ENCODE measurements at places on chromosomes 13 and 19.

DNA sequence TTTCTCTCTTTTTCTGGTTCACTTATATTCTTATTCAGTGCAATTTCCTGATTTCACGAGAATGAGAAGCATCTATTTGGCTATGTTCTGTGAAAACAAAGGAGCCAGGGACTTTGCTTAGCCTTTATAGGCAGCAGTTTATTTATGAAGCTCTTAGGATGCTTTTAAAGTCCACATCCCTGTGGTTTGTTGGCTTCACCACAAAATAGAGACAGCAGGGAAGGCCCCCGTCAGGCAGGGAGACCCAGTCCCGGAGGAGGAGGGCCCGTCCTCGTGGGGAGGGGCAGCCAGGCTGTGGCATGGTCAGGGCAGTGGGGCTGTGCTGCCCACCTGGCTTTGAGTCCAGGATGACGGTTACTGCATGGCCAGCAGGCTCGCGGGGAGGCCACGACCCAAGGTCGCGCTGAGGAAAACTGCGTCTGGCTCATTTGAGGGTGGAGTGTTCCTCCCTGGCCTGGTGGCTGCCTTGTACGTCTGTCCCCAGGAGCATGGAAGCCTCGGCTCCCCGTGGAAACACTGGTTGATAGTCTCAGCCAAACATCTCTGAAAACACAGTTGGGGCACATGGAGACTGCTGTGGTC, 92.7 kb downstream of the ATP11A start:
- DNase-seq: no peak

- no peak for DNase-seq
Observed at GRCh38 chr13:86976521-86977324, 694.4 kb upstream of the SLITRK5 start.

DNA sequence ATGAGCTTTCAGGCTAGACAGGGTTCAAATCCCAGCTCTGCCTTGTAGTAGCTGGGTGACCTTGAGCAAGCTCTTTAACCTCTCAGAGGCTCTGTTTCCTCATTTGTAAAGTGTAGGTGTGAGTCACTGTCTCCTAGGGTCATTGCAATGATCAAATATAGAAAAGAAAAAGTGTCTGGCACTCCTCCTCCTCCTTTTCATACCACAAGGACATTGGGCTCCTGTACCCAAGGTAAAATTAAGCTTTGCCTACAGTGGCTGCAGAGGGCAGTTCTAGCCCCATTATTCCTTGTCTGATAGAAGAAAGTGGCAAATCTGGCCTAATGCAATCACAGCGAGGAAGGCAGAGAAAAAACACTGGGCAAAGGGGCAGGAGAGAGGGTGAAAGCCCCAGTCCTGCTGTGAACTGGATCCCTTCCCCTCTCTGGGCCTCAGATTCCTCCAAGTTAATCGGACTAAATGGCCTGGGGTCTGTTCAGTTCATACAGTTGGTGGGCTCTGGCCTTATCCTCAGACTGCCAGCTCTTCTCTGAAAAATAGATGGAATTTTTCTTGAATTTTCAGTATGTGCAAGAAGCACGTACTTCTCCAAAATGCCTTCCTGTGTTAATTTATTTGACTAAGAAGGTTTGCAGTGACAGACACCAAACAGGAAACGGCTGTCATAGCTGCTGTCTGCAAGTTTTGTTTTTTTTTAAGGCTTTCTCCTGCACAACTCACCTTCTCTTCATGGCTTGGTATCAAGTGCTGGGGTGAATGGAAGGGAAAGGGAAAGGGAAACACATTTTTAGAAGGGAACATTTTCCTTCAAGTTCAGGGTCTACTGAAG, 35.3 kb downstream of the RGCC start:
- DNase-seq: no peak

DNA sequence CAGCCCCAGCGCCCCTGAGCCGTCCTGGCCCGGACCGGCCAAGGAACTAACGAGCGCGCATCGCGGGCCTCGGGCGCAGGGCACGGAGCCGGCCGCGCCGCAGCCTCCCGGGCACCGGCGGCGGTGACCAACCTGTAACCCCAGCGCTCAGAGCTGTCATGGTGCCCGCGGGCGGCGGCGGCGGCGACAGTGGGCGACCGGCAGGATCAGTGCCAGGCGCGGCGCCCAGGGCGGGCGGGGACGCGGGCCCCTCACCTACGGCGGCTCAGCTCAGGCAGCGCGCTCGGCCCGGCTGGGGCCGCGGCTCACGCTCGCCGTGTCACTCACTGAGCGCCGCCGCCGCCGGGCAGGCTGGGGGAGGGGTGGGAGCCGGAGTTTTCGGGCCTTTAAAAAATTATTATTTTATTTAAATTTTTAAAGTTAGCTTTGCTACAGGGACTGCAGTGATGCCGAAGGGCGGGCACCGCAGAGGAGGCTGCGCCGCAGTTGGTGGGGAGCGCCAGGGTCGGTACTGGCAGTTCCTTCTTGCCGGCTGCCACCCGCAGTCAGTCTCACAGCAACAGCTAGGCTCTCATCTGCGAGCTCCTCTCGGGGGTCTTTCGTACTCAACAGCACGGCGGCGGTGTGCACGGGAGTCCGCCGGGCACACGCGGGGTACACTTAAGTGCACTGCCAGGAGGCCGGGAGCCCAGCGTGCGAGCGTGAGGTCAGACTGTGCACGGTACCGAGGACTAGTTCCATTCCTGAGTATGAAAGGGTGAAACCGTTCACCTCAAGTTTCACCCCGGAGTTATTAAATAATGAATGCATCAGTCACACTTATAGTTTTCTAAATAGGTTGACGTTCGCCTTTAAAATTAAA, at the start of gene NALCN:
Gene NALCN, minus strand, starts transcription at position 328 of the 862 bp plus-strand sequence. CDS start 17,382 bp downstream, outside the sequence.
- peak; percentile 18 for DNase-seq

GRCh38 chr13:21034603-21035191, 26.7 kb downstream of the LATS2 start:
- peak; percentile 65 for DNase-seq

- DNase-seq: no peak
Observed at GRCh38 chr13:95704510-95704909, 27.6 kb downstream of the DNAJC3 start.

- DNase-seq: no peak
Observed at GRCh38 chr19:34341935-34342680, 22.9 kb upstream of the GPI start.

DNA sequence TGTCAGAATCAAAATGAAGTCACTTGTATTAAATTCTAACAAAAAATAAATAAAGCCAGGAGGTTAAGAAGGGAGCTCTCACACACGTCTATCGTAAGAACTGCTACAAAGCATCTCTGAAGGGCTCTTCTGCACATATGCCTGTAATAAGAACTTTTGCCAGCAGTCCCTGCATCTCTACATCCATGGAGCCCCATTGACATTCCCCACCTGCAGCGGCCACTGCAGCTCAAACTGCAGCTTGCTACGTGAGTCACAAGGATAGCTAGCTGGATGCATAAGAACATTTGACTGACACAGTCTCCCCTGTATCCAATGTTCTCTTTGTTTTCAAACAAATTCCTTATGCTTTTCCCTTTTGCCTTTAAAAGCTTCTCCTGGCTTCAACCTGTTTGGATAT, 68.3 kb downstream of the DNAJC3 start:
- no peak for DNase-seq

- no peak for DNase-seq
Observed at GRCh38 chr13:65343898-65344663, 1886.1 kb downstream of the PCDH9 start.

GRCh38 chr19:39246951-39247669, 1.5 kb downstream of the IFNL4 start:
- DNase-seq: peak; percentile 50

DNA sequence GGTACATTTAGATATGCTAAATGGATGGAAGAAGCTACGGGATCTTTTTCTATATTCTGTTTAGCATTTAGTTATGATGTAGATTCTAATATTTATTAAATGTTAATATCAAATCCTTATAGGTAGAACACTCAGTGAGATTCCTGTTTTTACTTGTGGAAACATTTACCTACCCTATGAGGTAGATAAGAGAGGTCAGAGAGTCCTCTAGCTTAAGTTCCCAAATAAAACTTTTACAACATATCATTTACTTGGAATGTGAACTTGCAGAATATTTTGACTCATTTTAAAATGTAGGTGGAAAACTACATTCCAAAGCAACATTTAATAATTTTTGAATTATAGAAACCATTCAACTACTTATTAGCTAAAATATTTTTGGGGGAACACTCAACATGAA, 63.7 kb downstream of the UBL3 start:
- no peak for DNase-seq

- DNase-seq: no peak
Observed at GRCh38 chr13:50685491-50685890, 158.0 kb downstream of the DLEU7 start.

GRCh38 chr19:49651029-49651819, 9.2 kb downstream of the SCAF1 start:
- no peak for DNase-seq

GRCh38 chr13:45320876-45321629, 19.9 kb downstream of the TPT1 start:
- no peak for DNase-seq

Measured in ELF-1 (cell line).